Bronchus fibroblast of lung (primary cell): ENCODE measurements at places on chromosomes 4 and X. TPM values are rescaled to one million over a fixed set of nuclear protein-coding genes. Genes with fewer than 3 reads are reported as not detected.

Gene BGN
- total RNA-seq = 14.0 TPM in 2 replicates

Gene CLGN
- 5.1 and 5.9 TPM in 2 replicates for total RNA-seq

Gene SERTM2
- total RNA-seq = not detected in 2 replicates

Gene CT45A2
- total RNA-seq = not detected in 2 replicates

Gene ANXA3
- 10.1 and 15.3 TPM in 2 replicates for total RNA-seq

Gene CLDN34
- not detected in 2 replicates for total RNA-seq

Gene SPOCK3
- total RNA-seq = 0.17 and 1.0 TPM in 2 replicates

Gene TMEM187
- 4.7 and 5.1 TPM in 2 replicates for total RNA-seq

Gene ETDB
- total RNA-seq = not detected in 2 replicates

Gene HSFX1
- total RNA-seq = 0.15 TPM in 1 of 2 replicates, not detected in the other

Gene MND1
- total RNA-seq = 8.5 and 15.0 TPM in 2 replicates

Gene CENPVL1
- total RNA-seq = not detected in 2 replicates

Gene SPACA5
- total RNA-seq = not detected in 2 replicates

Gene ABCG2
- 0.45 and 0.67 TPM in 2 replicates for total RNA-seq

Gene F8A3
- total RNA-seq = 4.4 and 6.1 TPM in 2 replicates

Gene ARMCX1
- 27.5 and 34.6 TPM in 2 replicates for total RNA-seq

Gene CLDN22
- not detected in 2 replicates for total RNA-seq

Gene AKAP4
- not detected in 2 replicates for total RNA-seq

Gene GPAT3
- 2.4 and 3.2 TPM in 2 replicates for total RNA-seq

Gene GPRASP2
- total RNA-seq = 9.8 and 10.6 TPM in 2 replicates

Gene IL2RG
- total RNA-seq = not detected in 2 replicates

Gene EIF4E
- total RNA-seq = 69.3 and 69.9 TPM in 2 replicates
